ENCODE measurements at places on chromosomes 16 and 17.

DNA sequence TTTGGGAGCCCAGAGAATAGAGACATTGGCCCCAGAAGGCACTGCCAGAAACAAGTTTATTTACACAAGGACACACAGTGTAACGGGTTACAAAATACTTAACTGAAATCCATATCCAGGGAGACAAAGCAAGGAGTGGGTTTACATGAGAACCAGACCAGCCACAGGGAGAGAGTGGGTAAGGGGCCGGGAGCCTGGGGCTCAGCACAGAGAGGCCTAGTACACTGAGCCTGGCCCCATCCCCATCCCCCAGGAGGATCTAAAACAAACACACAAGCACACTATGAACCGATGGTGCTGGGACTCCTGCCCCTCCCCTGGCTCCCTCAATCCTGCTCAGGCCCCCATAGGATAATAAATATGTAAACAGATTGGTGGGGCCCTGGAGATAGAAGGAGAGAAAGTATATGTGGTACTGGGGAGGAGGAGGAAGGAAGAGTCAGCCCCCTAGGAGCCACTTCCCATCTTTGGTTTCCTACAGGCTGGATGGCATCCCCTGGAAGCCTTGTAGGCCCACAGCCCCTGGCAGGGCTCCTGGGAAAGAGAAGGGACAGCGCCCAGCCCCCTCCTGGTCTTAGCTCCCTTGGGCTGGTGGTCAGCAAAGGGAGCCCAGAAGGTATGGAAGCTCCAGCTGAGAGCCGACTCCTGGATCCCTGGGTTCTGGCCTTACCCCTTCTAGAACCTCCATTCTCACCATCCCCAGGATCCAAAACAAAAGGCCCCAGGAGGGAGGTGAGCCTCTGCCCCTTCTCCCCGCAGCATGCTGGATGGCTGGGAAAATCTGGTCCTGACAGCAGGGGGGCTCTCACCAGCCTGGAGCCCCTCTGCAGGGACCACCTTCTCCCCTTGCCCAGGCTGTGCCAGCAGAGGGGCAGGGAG is 6.4 kb downstream of the G6PC3 start:
- no peak for DNase-seq

GRCh38 chr16:27566417-27566816 is 16.5 kb downstream of the KATNIP start:
- no peak for DNase-seq

DNA sequence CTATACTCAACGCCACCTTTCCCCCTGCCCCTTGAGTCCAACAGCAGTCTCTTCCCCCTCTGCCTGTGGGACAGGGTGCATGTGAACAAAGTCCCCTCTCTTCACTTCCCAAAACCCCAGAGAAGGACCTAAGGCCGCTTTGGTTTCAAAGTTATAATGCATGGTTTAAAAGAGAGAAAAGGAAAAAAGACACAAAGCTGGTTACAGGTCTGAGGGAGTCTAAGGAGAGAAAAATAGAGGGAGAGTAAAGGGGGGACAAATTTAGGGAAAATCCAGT is 1.1 kb upstream of the GABARAP start:
- DNase-seq = no peak

DNA sequence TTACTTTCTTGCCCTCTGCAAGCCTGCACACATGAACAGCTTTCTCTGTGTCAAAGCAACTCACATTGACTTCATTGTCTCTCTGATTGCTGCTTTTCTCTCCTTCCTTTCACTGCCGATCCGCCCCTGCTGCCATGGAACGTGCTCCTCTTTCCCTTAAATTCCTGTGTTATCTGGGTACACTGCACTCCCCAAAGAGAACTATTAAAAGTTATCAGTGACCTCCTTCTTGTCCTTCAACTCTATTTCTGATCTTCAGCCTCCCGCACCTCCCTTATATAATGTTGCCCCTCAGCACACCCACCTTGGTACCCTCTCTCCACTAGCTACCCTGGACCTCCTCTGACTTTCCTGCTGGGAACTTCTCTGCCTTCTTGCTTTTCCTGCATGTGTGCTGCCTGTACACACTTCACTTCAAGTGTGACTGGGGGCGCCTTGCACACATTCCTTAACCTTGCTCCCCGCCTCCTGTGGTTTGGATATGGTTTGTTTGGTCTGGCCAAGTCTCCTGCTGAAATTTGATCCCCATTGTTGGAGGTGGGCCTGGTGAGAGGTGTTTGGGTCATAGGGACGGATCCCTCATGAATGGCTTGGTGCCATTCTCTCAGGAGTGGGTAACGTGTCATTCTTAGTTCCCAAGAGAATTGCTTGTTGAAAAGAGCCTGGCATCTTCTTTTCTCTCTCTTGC is 26.7 kb upstream of the PMP22 start:
- DNase-seq = no peak

DNA sequence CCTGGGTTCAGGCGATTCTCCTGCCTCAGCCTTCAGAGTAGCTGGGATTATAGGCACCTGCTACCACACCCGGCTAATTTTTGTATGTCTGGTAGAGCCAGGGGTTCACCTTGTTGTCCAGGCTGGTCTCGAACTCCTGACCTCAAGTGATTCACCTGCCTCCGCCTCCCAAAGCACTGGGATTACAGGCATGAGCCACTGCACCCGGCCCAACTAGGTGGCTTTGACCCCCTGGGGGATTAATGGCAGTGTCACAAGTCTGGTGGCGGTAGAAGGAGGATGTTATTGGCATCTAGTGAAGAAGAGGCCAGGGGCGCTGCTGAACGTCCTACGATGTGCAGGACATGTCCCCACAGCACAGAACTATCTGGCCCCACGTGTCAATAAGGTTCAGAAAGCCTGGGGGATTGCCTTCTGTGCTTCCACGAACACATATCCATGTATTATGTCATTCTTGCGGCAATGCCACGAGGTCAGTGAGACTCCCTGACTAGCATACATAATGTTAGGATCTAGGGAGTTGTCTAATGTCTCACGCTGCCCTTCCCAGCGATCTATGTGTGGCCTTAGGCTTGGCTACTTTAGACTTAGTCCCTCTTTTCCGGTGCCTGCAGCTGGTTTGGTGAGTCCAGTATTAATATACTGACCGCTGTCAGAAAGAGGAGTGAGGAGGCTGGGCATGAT is 75.8 kb downstream of the ABCC6 start:
- no peak for DNase-seq

DNA sequence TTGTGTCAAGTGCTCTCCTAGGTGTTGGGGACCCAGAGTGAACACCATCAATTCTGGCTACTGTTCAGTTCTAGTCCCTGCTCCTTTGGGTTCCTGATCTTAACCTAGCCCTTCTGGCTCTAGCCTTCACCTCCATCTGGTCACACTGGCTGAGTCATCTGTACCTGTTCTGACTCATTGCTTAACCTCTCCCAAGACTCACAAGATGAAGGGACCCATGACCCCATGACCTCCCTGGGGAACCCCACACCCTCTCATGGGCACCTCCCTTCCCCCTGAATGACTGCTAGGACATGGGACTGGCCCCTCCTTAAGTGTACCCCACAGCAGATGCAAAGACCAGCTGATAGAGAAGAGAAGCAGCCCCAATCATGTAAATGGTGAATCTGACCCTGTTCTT is 345.8 kb upstream of the CDH5 start:
- no peak for DNase-seq

DNA sequence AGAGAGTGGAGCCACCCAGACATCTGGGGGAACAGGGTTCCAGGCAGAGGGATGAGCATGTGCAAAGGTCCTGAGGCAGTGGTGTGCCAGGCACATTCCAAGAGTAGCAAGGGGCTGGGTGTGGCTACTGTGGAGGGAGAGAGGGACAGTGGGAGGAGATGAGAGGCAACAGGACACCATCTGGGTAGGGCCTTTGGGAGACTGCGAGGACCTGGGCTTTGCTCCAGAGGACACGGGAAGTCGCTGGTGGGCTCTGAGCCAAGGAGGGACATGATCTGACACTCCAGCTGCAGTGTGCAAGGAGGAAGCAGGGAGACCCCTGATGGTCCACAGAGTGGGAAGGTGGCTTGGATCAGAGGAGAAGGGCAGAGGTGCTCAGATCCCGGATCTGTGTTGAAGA is 56.7 kb upstream of the MED9 start:
- DNase-seq = no peak
